ENCODE measurements at places on chromosomes 6 and 20.

DNA sequence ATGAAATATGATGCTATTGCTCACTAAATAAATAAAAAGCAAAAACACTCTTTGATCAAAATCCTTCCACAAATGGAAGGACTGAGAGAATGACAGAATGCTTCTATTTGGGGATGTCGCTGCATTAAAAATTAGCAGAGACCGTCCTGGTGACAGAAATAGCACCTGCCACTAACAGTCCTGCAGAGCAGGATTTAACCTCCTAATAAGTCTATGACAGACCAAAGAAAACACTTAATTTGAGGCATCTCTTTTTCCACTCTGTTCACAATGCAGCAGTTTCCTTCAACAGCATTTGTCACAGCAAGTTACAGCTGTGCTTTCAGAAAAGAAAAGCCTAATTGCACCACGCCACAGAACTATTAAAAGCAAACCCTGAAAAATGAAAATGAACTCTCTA lies 140.6 kb upstream of the BEND6 start:
- no peak for DNase-seq

DNA sequence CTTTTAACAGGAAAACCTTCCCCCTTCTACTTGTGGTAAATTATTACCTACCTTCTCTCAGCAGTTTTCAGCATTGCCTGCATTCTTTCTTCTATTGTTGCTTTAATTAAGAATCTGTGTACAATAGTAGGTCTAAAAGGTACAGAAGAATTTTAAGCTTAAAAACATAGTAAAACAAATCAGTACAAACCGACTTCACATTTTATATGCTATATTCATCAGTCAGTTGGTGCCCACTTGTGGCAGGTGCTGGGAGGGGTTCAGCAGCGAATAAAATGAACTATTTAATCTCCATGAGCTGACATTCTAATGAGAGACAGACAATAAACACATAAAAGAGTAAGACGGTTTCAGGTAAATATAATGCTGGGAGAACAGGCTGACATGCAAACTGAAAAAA lies 73.4 kb upstream of the FBXO30 start:
- no peak for DNase-seq

DNA sequence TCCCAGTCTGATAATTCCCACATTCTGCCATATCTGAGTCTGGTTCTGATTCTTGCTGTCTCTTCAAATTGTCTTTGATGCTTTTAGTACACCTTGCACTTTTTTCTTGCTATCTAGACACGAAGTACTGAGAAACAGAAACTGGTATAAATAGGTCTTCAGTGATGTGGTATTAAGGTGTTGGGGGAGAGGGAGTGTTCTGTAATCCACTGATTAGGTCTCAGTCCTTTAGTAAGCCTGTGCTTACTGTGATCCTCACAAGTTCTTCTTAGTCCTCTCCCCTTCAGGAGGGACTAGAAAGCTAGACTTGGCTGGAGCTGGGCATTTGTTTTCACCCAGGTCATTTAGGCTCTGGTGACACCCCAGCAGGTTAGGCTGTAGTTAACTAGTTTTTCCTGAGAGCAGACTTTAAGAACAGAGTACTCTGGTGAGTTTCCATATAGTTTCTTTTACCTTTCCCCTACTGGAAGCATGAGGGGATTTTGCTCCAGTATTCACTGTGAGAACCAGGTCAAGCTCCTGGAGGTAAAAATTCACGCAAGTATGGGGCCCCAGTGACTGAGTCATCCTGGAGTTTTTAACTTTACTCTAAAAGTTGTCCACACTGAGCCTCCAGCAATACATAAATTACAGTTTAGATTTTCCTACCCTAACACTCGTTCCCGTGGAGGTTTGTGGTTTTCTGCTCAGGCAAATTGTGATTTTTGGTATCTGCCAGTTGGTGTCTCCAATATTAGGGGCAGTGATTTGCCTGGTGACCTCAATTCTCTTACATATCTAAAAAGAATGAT lies 154.6 kb downstream of the CDKAL1 start:
- DNase-seq, result no peak

GRCh38 chr6:128079021-128079420 lies 178.2 kb upstream of the THEMIS start:
- DNase-seq, result no peak

- DNase-seq, result no peak
Measured at GRCh38 chr20:17490501-17490900, 40.7 kb downstream of the BFSP1 start.

GRCh38 chr6:157759028-157759427 lies 64.0 kb upstream of the SNX9 start:
- DNase-seq, result no peak

GRCh38 chr6:99471638-99472037 lies 43.6 kb downstream of the USP45 start:
- DNase-seq, result no peak

DNA sequence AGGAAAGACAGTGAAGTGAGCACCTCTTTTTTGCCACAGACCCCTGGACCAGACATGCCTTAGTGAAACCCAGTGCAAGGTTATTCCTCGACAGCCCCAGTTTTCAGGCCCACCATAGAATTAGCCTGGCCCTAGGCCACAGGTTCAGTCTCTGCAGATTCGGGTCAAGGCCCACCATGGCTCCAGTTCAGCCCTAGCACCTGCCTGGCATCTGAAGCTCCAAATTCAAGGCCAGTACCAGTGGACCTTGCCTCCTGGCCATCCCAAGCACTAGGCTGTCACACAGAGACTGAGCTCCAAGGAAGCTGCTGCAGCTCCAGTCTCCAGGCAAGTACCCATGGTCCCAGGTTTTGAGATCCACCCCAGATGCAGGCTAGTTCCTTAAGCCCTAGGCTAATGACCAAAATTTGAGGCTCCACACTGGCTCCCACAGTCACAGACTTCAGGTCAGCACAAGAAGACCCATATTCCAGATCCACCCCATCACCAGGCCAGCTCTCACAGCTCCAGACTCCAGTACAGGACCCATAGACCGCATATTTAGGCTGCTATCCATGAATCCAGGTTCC lies 877.5 kb upstream of the ADGRB3 start:
- no peak for DNase-seq

Measured in activated T-helper 1 cell treated with anti-CD3 and anti-CD28 coated beads, Interleukin-2, amount 50 U/mL, for 16 hours (primary cell).